Activated CD4-positive, alpha-beta T cell treated with anti-CD3 and anti-CD28 coated beads for 36 hours (primary cell): ENCODE measurements at places on chromosomes 1 and 21.

GRCh38 chr1:25786887-25787759 is 12.9 kb upstream of the SELENON start:
- DNase-seq = no peak

- no peak for DNase-seq
Measured at GRCh38 chr21:7947422-7947821, 2574.0 kb upstream of the TPTE start.

GRCh38 chr1:179575497-179576314 is at the start of gene NPHS2:
TSS of gene NPHS2 (minus strand) at chr1:179575948. CDS start at chr1:179575864, 84 bp downstream.
- no peak for DNase-seq

DNA sequence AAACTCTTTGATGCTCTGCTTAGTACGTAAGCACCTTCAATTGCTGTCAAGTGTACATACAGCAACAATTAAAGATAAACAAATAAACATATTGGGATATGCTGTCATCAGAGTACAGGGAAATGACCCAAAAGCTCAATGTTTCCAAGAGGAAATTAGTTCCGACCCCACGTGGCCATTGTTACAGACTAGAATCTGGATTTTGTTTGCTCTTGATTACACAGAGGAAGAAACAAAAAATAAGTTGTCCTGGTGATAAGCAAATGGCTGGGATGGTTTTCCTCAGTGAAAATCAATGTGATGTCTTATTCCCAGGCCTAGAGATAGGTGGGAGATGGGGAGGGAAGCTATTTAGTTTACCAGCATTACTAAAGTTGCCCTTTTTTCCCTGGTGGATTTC is 113.0 kb upstream of the UBE2U start:
- DNase-seq = no peak

DNA sequence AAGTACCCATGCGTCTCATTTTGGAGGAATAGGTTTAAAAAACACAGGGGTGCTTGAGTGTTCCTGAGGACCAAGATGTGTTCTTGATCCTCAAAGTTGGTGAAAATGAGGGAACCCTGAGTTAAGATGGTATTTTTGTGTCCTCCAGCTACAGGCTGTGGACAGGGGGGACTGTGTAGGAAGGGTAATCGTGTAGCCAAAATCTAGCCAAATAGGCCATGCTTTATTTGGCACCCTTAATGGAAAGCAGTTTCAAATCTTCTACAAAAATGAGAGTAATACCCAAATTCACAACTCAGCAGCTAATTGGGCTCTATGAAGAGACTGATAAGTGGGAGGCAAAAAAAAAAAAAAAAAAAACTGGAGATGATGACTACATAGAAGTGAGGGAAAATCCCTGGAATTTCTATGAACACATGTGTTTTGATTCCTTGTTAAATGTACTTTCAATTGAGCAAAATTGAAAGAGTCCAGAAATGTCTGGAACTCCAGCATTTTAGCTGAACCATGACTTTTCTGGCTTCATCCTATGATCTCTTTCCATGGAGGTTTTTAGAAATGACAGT is 470 bp downstream of the HSD11B1 start:
- no peak for DNase-seq

- no peak for DNase-seq
Measured at GRCh38 chr1:229093238-229093540, 177.7 kb upstream of the RAB4A start.

- no peak for DNase-seq
Measured at GRCh38 chr1:176903474-176903873, 261.0 kb downstream of the ASTN1 start.

GRCh38 chr1:88061492-88062177 is 622.4 kb upstream of the PKN2 start:
- DNase-seq = peak; percentile 40

GRCh38 chr1:222247081-222247480 is 300.8 kb downstream of the HHIPL2 start:
- DNase-seq = no peak

DNA sequence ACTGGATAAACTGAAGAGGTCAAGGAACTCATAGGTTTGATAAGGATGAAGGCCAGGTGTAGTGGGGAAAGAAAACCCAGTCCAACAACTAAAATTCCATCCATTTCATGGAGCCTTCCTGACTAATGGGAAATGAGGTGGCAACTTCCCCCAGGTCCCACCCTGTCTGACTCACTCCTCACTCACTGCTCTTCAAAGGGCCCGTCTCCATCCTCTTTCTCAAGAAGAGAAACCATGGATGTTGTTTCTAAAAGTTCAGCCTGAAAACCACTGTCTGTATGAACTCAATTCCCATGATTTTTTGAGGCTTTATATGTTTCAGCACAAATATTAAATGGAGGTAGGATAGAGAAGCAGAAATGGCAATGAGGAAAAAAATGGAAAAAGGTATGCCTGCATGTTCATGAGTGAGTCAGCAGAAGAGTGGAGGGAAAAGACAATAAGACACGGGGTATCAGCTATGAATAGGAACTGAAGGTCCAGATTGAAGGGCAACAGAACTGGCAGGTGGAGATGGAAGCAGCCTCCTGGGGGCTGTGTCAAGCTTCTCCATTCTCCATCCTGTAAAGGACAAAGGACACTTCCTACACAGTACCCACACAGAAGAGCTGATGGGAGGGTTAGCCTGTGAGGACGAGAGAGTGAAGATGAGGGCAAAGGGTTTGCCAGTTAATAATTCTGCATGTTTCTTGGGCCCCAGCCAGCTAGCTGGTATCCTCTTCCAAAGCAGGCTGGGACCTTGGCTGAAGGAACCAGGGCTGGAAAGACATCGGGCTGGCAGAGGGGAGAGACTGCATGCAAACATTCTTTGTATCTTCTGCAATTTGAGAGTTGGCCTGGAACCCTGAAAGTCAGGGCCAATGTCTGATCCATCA is 5.5 kb upstream of the ELOVL1 start:
- no peak for DNase-seq

DNA sequence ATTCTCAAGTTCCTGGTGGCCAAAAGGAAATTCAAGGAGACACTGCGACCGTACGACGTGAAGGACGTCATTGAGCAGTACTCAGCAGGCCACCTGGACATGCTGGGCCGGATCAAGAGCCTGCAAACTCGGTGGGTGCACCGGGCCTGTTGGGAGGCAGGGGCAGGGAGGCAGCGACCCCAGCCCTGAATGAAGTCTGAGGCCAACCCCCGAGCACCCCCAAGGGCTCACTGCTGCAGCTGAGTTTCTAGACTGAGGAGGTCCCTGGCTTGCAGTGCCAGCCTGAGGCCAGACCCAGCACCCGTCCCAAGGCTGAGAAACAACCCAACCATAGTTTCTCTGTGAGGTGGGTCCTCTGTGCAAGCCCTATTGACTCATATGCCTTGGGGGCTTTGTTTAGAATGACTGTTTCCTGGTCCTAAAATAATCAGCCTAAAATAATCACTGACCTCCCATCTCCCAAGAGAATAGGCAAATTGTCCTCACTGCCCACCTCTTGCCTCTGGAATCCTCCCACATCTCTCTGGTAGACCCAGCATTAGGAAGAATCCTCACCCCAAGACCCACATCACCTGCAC is 27.1 kb downstream of the CITED4 start:
- DNase-seq = no peak

- DNase-seq = no peak
Measured at GRCh38 chr1:101898137-101898536, 98.6 kb downstream of the OLFM3 start.

DNA sequence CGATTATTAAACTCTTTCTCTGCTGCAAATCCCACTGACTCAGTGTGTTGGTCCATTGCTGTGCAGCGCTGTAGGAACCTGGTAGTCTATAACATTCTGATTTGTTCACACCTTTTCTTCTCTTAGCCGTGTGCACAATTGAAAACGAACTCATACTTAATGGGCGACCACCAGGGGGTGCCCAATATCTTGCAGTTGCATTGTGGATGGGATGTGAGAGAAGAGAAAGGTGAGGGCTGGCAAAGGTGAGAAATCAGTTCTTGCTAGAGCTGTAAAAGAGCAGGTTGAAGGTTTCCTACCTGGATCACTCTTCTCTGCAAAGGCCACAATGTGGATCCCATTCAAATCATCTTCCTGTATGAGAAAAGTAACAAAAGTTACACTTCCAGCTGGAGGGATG is 51.0 kb downstream of the CASQ2 start:
- peak; percentile 62 for DNase-seq

- DNase-seq = peak; percentile 88
Measured at GRCh38 chr1:44217809-44218410, 4.6 kb downstream of the DMAP1 start.

- no peak for DNase-seq
Measured at GRCh38 chr1:190739926-190740325, 262.3 kb upstream of the BRINP3 start.

- peak; percentile 67 for DNase-seq
Measured at GRCh38 chr1:204578867-204579664, 62.9 kb downstream of the MDM4 start.

DNA sequence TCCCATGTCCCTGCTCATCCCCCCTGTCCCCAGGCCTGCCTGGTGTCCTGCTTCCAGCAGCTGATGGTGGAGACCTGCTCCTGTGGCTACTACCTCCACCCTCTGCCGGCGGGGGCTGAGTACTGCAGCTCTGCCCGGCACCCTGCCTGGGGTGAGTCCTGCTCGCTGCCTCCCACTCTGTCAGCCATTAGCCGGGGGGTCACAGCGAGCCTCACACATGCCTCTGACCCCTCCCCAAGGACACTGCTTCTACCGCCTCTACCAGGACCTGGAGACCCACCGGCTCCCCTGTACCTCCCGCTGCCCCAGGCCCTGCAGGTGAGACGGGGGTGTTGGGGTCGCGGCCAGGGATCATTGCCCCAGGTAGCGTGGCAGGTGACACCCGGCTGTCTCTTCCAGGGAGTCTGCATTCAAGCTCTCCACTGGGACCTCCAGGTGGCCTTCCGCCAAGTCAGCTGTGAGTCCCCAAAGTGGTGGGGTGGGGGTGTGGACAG is 10.0 kb downstream of the SCNN1D start:
- peak; percentile 80 for DNase-seq

- DNase-seq = no peak
Measured at GRCh38 chr1:239056940-239057339, 329.4 kb upstream of the CHRM3 start.

DNA sequence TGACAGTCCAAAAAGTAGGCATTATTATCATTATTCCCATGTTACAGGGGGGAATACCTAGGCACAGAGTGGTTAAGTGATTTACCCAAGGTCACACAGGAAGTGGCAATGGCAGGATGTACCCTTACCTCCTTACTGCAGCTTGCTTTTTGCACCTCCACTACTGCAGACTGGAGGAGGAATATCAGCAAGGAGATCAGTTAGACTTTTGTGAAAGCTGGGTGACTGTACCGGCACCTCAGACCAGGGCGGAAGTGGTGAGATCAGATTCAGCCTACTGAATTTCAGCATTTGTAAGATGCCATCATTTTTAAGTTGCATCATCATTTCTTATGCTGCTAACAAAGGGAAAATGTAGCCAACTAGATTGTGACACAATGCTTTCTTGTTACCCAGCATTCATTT is 4.5 kb downstream of the ADARB1 start:
- DNase-seq = peak; percentile 88
